Stimulated activated CD8-positive, alpha-beta memory T cell treated with anti-CD3 and anti-CD28 coated beads, Interleukin-4, amount 100 ng/mL, for 48 hours (primary cell): ENCODE measurements at places on chromosomes 7 and 10.
A peak's percentile ranks its signal among the peaks of the same experiment; 100 is the strongest.

DNA sequence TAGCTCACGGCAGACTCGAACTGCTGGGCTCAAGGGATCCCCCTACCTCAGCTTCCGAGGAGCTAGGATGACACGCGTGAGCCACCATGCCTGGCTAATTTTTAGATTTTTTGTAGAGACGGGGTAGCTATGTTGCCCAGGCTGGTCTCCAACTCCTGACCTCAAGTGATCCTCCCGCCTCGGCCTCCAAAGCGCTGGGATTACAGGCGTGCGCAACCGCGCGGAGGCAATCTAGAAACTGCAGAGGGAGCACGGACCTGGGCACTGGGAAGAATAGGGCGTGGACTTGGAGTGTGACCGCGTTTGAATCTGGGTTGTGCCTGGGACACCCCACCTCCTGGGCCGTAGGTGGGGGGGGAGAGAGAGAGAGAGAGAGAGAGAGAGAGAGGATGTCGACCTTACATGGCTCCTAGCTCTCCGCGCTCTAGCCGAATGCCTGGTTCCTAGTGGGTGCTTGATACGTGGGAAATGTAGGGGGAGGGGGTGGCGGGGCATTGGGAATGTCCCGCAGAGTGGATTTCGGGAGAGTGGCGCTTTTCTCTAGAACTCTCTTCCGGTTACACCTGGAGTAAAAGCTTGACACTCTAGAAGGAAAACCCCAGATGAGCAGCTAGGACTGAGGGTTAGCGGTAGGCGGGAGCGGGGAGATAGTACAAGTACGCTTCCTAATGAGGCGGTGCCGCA, 1.2 kb upstream of the MAP3K8 start:
- DNase-seq = no peak

GRCh38 chr10:11573497-11573896, 38.0 kb downstream of the USP6NL start:
- DNase-seq = no peak

- DNase-seq = peak; percentile 76
Observed at GRCh38 chr7:66837007-66837406, 84.0 kb upstream of the TMEM248 start.

- DNase-seq = peak; percentile 31
Observed at GRCh38 chr10:29811751-29812427, 177.1 kb upstream of the SVIL start.

DNA sequence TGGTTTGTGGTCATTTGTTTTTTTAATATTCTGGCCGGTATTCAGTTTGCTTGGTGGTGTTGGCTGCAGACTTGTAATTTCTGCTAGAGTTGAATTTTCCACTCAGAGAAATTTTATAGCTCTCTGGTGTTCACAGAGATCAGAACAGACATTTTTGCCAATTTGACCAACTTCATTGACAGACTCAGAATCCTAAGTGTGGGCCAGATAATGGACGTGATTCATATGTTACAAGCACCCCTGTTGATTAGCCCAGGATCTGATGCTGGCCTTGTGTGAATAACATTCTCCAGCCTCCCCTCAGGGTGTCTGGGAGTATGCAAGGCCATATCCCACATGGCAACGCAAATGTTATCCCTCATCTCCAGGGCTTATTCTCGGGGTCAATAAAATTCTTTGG, 283.8 kb downstream of the C7orf25 start:
- DNase-seq = no peak
